ENCODE measurements at places on chromosomes 11 and 22.
A peak's percentile ranks its signal among the peaks of the same experiment; 100 is the strongest.

GRCh38 chr11:19594326-19594725 is 118.3 kb upstream of the NAV2 start:
- no peak for DNase-seq

- DNase-seq = peak; percentile 85
Observed at GRCh38 chr22:29636751-29637150, 33.3 kb downstream of the NF2 start.

- peak; percentile 35 for DNase-seq
Observed at GRCh38 chr11:45045683-45046471, 95.2 kb upstream of the TP53I11 start.

GRCh38 chr22:23218053-23218866 is 38.0 kb downstream of the BCR start:
- DNase-seq = no peak

- DNase-seq = no peak
Observed at GRCh38 chr22:32073823-32074380, 30.8 kb downstream of the SLC5A1 start.

- DNase-seq = no peak
Observed at GRCh38 chr22:27063406-27063805, 406.0 kb downstream of the MIAT start.

DNA sequence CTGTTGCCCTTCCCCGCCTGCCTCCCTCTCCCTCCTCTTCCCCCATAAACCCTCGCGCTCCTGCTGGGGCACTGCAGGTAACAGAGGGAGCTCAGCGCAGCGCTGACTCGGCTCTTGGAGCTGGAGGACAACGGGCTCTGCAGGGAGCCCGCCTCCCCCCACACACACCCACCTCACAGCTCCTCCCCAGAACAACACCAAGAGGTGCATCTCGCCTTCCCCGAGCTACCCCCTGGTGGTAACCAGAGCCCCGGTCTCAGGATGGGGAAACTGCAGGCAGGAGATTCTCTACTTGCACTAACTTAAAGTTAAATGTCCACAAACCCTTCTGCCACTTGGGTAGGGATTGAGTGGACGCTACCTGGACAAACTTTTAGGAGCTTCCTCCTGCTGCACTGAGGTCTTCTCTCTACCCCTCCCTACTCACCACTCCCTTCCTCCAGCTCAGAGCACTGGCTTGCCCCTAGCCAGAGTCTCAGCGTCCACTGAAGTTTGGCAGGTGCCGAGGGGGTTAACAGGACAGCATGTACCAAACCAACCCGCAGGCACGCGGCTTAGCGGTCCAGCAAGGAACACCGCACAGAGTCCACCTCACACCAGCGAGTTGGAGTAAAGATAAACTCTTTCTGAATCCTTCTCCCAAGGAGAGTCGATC is 4.0 kb upstream of the SCN4B start:
- DNase-seq = no peak

DNA sequence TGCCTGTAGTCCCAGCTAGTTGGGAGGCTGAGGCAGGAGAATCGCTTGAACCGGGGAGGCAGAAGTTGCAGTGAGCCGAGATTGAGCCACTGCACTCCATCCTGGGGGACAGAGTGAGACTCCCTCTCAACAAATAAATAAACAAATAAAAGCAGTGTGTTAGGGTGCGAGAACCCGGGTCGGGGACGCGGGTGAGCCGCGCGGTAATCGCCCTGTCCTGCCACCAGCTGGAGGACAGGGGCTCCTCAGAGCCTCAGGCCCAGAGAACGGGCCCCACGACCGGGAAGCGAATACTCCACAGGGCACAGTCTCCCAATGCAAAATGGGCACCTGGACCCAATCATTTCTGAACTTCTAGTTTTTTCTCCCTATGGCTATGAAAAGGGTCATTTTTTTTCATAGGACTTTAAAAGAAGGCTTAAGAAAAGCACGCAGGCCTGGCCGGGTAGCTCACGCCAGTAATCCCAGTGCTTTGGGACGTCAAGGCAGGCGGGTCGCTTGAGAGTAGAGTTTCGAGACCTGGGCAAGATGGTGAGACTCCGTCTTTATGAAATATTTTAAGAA is 744 bp upstream of the MCM5 start:
- DNase-seq = no peak

DNA sequence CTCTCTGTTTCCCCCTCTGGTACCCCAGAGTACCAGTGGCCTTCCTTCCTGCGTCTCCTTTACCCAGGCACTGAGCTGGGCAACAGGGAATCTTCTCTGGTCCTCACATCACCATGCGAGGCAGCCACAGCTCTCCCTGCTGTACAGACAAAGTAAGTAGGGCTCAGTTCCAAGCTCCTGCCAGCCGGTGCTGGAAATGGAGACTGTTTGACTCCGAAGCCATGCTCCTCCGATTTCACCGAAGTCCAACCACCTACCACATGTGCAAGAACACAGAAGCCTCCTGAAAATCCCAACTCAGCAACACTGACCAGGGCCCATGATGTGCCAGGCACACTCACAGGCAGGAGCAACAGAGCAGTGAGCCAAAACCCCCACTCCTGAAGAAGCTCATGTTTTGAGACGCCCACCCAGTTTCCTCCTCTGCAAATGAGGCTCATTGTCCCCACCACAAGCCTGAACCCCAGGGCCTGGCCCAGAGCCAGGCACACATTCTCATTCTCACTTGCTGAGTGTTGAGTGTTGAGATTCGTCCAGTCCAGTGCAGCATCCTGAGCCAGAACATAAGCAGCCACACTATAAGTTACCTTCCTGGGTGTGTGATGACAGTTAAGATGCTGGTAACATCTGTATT is 156.0 kb downstream of the MPPED1 start:
- DNase-seq = no peak

DNA sequence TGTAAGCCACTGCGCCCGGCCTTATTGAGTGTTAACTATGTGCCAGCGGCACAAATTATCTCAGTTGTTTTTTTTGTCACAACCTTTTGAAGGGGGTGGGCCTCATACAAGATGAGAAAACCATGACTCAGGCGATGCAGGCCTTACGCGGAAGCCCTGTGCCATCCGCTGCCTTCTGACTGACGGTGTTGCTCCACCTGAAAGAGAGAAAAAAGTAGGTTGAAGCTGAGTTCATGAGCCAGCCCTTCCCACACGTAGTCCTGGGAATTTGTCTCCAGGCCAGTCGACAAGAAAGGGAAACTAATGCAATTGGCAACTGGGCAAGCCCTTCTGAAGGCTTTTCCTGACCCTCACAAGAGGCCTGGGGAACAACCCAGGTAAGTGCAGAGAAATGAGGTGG is 96.9 kb upstream of the CRYBB3 start:
- DNase-seq = no peak

GRCh38 chr11:99803501-99803900 is 782.8 kb downstream of the CNTN5 start:
- DNase-seq = no peak

GRCh38 chr11:41713030-41713429 is 253.6 kb upstream of the LRRC4C start:
- DNase-seq = no peak

DNA sequence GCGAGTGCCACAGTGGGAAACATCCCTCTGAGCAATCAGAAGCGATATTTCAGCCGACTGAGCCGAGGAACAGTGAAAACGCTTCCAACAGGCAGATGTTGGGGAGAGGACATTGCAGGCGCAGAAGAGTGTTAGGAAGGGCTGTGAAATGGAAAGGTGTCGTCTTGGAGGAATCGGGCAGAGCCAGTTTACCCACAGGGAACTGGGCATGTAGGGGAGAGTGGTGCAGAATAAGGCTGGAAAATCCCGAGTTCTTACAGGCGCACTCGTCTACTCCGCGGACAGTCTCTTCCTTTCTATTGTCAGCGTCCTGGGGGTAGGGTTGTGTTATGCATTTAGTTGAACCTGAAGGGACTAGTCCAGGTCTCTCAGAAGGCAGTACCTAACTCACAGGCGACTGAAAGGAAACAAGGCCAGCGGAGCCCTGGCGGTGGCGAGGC is 1.1 kb upstream of the APLP2 start:
- no peak for DNase-seq

DNA sequence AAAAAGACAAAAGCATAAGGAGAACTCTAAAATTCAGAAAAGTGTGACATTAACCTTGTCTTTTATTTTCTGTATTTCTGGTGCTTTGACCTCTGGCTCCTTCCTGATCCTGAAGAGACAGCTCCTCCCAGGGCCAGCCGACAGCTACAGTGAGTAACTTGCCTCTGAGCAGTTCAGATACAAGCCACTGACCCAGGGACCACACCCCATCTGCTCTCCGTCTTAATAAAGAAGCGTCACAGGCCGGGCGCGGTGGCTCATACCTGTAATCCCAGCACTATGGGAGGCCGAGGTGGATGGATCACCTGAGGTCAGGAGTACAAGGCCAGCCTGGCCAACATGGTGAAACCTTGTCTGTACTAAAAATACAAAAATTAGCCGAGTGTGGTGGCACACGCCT is 6.5 kb downstream of the MLC1 start:
- no peak for DNase-seq
